Activated CD4-positive, alpha-beta T cell treated with anti-CD3 and anti-CD28 coated beads, Interleukin-2, amount 50 U/mL, for 48 hours (primary cell): ENCODE measurements at places on chromosomes 4 and X.
A peak's percentile ranks its signal among the peaks of the same experiment; 100 is the strongest.

- DNase-seq, result no peak
Observed at GRCh38 chr4:164109503-164109902, 615.0 kb downstream of the TMA16 start.

DNA sequence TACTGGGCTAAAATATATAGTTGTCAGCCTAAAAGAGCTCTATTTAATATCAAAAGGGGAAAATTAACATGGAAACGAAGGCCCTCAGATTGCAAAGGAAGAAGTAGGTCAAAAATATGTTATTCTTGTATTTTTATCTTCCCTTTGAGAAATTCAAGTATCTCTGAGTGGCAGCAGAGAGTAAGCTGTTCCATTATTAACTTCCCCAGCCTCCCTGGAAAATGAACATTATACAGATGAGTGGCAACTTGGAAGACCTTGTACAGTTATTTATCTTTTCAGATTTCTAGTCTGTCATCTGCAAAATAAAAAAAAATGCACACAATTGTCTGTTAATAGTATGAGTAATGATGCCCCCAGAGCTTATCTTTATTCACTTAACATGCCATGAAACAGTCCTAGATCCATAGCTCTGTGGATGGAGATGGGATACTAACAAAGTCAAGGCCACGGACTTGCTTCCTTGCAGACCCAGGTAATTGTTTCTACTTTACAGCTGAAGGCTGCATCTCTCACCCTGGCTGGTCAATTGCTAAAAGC is 93.0 kb downstream of the CORIN start:
- DNase-seq, result no peak

GRCh38 chr4:8280876-8281440 is 11.4 kb downstream of the HTRA3 start:
- no peak for DNase-seq

GRCh38 chrX:48934581-48935300 is 15.9 kb upstream of the PIM2 start:
- DNase-seq, result no peak

DNA sequence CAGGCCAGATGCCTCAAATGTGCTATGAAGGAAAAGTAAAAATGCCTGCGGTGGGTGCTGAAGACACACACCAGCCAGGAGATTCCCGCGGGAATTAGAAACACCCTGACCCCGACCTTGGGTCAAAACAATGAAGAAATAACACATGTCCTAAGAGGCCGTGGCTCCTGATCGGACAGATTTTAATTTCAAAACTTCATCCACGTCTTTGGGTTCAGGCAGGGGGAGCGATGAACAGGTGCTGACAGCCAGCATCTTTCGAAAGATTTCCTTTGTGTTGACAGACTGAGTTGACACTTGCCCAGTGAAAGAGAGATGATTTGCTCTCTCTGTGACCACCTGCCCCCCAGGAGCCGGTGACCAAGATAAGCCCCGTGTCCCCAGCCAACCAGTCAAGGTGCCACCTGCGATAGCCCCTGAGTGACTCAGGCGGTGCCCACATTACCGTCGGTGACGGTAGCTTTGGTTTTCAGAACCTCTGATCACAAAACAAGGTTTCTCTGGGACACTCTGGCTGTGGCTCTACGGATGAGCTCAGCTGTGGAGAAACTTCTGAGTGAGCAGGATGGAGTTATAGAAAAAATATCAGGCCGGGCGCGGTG is 11.0 kb upstream of the IL3RA start:
- no peak for DNase-seq

- no peak for DNase-seq
Observed at GRCh38 chr4:12729384-12729783, 754.8 kb downstream of the RAB28 start.

DNA sequence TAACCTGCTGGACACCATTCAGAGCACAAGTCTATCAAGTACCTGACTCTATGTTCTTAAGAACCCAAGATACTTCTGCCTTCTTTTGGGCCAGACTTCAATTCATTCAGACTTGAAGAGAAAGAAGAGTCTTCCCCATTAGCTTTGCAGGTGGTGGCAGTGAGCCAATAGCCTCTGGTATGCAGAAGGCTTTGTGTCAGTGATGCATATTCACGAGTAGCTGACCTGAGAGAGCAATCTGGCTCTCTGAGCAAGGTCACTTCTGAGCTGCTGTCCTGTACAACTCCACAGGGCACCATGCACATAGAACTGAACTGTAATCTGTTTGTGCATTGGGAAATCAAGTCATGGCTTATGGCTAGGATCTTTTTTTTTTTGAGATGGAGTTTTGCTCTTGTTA is 39.9 kb upstream of the SPINK2 start:
- no peak for DNase-seq

DNA sequence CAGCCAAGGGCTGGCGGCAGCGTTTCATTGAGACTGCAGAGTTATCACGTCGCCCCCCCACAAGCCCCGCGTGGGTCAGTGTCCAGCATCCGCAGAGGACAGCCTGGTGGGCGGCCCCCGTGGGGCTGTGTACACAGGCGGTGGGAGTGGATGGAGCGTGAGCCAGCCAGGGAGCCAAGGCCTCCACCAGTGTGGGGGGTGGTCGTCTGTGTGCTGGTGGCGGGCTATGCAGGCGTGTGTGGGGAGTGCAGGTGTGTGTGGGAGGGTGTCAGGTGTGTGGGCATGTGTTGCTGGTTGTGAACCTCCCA is 56.5 kb upstream of the NKX1-1 start:
- no peak for DNase-seq

GRCh38 chr4:173529477-173530325 is at the start of gene HAND2:
TSS of gene HAND2 (minus strand) at chr4:173530229. CDS start at chr4:173529289, 940 bp downstream.
- no peak for DNase-seq

DNA sequence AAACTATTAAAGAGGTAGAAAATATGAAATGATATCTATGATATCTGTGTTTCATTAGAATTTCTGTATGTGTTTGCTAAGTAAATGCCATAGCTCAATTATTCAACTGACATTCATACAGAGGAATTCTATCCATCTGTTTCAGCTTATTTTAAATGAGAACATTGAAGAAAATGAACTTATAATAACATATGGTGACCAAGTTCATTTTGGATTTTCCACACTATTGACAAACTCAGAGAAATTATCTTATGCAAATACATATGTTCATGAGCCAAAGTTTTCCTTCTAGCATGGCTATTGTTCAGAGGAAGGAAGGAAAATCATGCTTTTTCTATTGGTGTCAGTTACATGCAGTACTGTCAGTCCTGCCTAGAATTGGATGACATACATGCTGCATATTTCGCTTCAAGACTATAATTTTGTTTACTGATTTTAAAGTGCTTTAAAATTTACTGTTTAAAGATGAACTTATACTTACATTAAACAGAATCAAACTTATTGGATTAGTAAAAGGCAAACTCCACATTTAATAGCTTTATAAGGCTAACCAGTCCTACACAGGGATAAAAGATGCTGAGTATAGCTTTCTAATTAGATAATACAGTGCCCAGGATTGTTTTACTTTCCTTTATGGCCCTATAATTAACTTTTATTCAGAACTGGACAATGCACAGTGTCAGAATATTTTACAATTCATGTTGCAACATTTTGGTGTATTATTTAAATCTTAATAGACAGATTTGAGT is 646.2 kb downstream of the TRAM1L1 start:
- DNase-seq, result no peak

DNA sequence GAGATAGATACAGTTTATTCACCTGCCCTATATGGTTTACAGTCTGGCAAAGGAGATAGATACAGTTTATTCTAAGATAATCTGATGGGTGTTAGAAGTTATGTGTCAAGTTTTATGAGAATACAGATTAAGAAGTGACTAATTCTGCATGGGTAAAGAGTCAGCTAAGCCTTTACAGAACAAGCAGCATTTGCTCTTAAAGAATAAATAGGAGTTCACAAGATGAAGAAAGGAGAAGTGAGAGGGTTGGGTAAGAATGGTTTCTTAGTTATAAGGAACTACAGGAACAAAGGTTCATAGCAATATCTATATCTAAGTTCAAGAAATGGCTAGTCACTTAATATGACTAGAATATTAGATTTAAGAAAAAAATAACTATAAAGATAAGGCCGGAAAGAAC is 47.6 kb downstream of the THOC2 start:
- no peak for DNase-seq

GRCh38 chrX:54922547-54922946 is 1.9 kb downstream of the TRO start:
- DNase-seq, result no peak

GRCh38 chrX:630007-630611 is 482 bp upstream of the SHOX start:
- DNase-seq, result no peak

DNA sequence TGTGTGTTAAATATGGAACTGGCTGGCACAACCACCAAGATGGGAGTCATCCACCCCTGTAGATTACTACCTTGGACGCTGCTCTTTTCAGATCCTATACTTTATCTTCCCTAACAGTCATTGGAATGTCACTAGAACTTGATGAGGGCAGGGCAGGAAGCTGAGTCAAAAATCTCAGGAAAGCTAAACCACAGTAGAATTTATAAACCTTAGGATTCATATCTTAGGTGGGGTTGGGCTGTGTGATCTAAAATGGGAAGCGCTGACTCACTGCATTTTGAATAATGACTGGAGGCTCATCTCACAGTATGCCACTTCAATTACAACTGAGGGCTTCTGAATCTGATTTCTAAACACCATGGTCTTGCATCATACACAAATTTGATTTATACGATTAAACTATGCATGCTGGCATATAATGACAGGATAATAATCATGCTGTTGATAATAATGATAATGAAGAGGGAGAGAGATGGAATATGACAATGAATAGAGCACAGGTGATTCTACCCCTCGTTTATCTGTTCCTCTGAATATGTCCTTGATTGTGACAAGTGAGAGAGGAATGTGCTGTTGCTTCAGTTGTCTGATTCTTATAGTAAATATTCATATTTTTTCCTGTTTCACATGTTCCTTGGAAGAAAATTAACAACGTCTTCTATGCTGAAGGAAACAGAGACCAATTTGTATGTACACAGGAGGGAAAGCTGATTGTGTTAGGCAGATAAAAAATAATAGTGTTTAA is 270.3 kb upstream of the HS3ST1 start:
- DNase-seq, result no peak

GRCh38 chrX:9153300-9153699 is 119.4 kb upstream of the FAM9B start:
- no peak for DNase-seq

GRCh38 chr4:100391086-100391485 is 126.7 kb downstream of the EMCN start:
- DNase-seq, result no peak

- no peak for DNase-seq
Observed at GRCh38 chrX:38166478-38167083, 54.1 kb downstream of the SRPX start.

DNA sequence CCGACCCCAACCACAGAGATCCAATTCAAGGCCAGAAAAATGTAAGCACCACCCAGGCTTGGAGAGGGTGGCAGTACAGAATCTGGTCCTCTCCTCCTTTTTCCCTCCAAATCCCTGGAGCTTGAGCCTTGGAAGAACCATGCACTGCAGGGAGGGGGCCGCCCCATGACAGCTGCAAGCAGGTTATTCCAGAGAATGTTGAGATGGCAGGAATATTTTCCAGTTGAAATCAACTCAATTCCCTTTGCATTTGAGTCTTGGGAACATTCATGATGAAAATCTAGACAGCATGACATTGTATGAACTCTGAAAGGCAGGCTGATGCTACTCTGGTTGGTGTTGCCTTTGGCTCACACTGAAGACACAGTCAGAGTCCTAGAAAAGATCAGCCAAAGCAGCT is 386.6 kb upstream of the FGF16 start:
- DNase-seq, result no peak

DNA sequence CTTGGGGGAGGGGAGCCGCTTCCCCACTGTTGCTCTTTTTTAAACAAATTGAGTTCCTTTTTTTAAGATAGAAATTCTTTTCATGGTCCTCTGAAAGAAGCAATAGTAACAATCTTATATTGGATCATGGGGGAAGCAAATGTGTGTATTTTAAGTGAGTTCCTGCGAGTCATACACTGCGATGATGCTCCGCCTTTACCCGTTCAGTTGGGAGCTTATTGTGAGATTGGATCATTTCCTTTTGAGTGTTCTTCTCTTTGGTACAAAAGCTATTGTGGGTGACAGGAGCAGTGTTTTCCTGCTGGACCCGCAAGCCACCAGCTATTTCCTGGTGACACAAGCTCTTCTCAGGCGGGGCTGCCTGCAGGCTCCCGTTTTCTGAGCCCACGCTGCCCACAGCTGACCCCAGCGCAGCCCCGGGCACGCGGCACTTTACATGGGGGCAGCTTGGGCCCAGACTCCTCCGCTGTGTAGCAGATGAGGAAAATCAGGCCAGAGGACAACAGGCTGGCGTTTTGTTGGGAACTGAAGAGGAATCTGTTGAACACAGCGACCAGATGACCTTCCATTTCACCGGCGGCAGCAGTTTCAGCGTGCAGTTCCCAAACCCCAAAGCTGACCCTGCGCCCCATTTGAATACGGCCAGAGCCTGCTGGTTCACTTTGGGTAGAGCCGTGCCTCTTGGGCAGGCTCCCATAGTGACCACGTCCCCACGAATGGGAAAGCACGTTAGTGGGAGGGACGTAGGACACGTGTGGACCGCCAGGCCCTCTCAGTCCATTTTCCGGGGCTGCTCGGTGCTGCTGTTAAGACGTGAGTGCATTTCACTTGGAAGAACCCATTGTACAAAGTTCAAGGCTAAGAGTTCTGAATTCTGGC is 12.2 kb downstream of the TADA2B start:
- DNase-seq, result no peak

GRCh38 chr4:30866907-30867306 is 146.7 kb downstream of the PCDH7 start:
- no peak for DNase-seq

- DNase-seq, result no peak
Observed at GRCh38 chrX:17703201-17703600, 34.1 kb upstream of the SCML1 start.

DNA sequence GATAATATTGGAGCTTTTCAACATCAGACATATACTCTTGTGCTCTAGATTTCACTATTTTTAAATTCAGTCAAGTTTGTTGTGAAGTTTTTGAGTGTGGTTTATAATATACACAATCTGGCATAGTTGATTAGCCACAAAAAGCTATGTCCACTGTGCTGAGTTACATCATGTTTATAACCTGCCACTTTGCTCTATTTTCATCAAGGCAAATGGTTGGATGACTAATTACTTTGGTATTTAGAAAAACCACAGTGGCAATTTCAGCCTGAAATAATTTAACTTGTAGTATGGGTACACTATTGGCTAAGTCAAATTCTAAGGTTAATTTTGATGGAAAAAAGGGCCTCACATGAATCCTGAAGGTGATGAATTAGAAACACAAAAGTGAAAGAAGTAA is 262.6 kb downstream of the C4orf33 start:
- DNase-seq, result no peak

GRCh38 chrX:121479406-121479805 is 432.0 kb downstream of the GLUD2 start:
- no peak for DNase-seq

- DNase-seq, result no peak
Observed at GRCh38 chr4:159600061-159600460, 497.2 kb downstream of the RAPGEF2 start.

- DNase-seq, result peak; percentile 27
Observed at GRCh38 chrX:19774905-19775304, 112.5 kb downstream of the SH3KBP1 start.

GRCh38 chrX:10597871-10598270 is 22.5 kb downstream of the MID1 start:
- DNase-seq, result no peak
